ENCODE measurements at places on chromosomes 7 and 10.

- DNase-seq: no peak
Measured at GRCh38 chr7:85681241-85681640, 494.4 kb upstream of the SEMA3D start.

DNA sequence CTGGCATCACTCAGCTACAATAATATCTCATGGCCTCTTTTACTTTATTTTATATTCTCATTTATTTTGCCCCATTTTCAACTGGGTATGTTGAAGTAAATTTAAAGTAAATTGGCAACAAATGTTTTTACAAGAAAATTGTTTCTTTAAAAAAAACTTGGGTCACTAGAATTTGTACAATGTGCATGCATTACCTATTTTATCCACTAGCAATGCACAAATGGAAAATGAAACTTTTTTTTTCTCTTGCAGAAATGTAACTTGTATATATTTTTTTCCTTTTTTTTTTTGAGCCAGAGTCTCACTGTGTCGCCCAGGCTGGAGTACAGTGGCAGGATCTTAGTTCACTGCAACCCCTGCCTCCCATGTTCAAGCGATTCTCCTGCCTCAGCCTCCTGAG lies 10.3 kb upstream of the H2AZ2 start:
- DNase-seq: no peak

- DNase-seq: peak; percentile 17
Measured at GRCh38 chr7:7595451-7595850, 28.8 kb downstream of the MIOS start.

DNA sequence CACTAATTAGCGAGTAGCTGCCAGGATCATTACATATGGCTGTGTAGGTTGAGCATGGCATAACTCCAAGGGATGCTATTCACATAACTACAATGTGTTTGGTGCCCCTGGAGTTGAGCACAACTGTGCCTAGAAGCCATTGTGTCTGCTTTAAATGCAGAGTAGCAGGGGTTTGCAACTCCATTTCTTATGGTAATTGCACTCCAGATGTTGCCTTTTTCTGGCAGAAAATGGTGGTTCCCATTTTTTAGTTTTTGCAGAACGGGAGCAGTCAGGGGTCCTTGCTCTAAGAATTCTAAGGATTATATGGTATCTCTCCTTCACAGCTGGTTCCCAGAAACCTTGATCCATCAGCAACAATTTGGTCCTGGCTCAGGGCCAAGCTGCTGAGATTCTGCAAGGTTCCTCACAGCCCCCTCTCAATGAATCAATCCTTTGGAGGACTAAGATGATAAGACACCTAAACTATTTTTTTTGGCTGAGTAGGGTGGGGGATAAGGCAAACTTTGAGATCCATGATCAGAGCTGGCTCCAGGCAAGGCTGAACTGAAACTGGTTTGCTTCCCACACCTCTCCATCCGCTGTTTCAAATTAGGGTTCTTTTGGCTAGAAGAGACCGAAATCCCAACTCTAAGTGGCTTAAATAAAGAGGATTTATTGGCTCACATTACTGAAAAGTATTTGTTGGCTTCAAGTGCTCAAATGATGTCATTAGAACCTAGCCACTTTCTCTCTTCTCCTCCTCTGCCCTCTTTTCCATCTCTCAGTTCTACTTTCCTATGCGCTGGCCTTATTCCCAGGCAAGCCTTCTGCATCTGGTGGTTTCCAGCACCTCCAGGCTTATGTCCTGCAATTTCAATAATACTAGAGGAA lies 97.5 kb upstream of the CCDC6 start:
- DNase-seq: no peak

DNA sequence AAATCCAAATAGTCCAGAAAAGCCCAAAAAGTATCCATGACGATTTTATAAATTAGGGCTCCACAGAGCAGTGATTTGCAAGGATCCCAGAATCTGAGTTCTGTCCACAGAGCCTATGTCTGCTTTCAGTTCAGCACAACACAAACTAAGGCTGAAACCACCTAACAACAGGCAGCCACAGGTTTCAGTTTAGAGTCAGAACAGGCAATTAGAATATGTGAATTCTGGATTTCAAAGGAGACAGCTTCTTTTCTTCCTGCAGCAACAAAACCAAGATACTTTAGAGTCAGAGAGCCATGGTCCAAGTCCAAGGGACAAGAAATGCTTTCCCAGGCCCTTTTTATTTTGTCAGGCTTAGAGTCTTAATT lies 23.6 kb downstream of the IFIT3 start:
- no peak for DNase-seq

DNA sequence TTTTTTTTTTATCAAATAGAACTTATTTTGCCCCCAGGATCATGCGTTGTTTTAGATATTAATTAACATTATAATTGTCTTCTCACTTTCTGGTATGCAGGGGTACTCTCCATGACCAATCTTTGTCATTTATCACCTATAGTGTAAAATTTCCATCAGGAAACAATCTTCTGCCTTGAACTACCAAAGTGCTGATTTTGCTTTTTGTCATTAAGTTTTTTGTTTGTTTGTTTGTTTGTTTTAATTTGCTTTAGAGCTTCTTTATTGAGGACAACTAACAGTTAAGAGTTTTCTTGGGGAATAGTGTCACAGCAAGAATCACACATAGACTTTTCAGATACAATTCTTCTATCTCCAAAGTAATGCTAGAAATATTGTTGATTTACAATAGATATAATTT lies 171.2 kb upstream of the PRPS1L1 start:
- DNase-seq: no peak

GRCh38 chr10:128114901-128115300 lies 11.3 kb downstream of the MKI67 start:
- no peak for DNase-seq

GRCh38 chr10:70561558-70561957 lies 41.0 kb downstream of the PRF1 start:
- no peak for DNase-seq

DNA sequence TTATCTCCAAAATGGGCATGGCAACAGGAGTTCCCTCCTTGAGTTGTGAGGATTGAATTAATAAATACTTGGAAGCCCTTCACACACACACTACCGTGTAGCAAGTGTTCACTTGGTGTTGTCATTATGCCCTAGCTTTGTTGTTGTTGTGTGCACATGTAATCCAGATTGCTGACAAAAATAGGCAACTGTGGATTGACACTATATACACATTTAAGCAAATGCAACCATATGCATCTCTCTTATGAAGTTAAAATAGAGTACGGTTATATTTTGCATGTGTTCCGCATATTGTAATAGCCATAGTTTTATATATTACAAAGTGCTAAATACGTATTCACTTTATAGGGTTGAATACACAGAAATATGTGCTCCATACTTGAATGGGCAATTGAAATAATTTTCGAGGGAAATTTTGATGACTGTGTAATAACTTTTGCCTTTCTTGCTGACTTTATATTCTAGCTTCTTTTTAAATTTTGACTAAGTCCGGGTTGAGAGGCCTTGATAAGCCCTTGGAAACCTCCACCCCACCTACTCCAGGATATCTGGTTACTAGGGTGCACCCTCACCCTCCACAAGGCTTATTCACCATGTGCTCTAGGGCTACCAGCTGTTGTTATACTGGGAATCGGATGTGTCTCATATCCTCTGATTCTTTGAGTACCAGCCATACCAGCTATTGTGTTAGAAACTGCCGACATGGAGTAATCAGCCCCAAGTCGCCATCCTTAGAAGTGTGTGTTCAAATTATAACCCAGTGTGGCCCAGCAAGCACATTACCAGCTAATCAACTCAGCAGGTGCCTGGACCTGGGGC lies 265.0 kb downstream of the CAMK1D start:
- no peak for DNase-seq

DNA sequence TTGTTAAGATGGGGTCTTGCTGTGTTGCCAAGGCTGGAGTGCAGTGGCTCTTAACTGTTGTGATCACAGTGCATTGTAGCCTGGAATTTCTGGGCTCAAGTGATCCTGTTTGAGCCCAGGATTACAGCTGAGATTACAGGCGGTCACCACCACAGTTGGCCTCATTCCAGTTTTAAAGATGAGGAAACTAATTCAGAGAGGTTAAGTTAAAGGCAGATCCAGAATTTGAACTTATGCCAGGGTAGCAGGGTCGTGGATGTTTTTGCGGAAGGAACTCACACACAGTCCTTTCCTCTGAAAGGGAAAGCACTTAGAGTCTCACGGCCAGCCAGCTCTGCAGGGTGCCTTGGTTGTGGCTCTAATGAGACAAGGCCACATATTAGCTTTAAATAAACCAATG lies 84.7 kb downstream of the MMRN2 start:
- no peak for DNase-seq

DNA sequence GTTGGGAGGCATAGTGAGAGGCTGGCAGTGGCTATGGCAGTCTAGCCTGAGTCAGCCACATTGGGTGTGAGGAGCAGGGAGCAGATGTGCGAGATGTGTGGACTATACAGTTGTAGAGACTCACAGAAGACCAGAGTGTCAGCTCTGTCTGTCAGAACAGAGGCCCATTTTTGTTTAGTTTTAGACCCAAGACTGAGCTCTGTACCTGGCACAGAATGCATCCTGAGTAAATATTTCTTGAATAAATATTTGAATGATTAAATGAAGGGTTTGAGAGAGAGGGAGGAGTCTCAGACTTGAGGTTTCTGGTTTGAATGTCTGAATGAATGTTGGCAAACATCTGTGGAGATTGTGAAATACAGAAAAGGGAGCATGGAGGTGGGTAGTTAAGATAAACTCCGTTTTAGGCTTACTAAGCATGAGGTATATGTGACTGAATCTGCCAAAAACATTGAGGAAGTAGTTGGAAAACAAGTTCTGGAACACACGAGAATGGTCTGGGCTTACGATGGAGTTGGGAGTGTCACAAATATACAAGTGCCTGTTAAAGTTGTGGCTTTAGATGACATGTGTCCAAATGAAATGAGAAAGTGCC lies 3.6 kb downstream of the SEC23IP start:
- no peak for DNase-seq

DNA sequence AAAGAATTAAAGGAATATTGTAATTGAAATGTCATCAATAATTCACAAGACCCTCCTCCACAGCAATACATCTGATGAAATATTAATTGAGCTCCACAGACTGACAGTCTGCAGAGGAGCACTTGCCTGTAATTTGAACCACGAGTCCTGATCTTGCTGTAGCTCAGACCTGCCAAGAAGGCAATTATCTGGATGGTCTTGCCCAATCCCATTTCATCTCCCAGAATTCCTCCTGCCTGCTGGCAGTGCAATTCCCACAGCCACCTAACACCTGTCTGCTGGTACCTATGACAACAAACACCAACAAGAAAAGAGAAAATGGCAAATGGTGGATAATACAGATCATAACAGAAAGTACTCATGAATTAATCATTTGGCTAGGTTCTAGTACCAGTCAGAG lies 38.5 kb downstream of the ERCC6 start:
- peak; percentile 58 for DNase-seq

DNA sequence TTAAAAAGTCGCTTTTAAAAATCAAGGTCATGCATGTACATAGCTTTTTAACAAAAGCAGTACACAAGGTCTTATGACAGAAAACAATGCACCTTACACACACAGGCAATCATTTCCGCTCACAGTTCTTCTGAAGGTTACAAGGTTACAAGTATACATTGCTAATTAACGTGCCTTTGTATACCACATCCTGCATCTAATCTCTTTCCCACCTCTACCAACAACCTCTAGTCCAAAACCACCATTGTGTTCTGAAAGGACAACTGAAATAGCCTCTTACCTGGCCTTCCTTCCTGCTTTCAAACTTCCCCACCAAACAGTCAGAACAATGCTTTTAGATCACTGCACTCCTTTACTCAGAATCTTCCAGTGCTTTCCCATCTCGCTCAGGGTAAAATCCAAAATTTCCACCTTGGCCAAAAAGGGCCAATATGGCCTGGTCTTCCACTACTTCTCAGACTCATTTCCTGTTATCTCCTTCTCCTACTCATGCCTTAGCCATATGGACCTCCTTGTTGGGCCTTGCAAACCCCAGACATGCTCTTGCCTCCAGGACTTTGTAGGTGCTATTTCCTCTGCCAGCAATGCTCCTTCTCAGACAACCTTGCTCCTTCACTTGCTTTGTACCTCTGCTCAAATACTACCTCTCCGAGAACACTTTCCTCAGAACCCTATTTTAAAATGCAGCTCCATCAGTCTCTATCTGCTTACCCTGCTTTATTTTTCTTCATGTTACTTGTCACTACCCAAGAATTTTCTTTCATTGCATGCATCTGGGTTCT lies 205.4 kb downstream of the DNAJC1 start:
- DNase-seq: no peak

GRCh38 chr10:102761981-102762380 lies 18.2 kb downstream of the WBP1L start:
- no peak for DNase-seq

- DNase-seq: no peak
Measured at GRCh38 chr10:22560913-22561239, 153.5 kb downstream of the PIP4K2A start.

DNA sequence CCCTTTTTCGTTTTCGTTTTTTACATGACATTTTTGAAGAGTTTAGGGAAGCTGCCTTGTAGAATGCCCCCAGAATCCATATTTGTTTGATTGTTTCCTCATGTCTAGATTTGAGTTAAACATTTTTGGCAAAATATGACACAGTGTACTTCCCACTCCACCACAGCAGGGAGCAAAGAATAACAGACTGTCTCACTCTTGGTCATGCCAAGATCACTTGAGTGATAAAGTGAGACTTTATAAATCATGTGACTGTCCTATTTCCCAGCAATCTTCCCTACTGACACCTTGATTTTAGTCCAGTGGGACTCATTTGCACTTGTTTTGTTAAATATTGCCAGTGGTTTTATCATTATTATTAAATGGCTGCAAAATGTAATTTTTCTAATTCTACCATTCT lies 44.4 kb upstream of the USP6NL start:
- no peak for DNase-seq

DNA sequence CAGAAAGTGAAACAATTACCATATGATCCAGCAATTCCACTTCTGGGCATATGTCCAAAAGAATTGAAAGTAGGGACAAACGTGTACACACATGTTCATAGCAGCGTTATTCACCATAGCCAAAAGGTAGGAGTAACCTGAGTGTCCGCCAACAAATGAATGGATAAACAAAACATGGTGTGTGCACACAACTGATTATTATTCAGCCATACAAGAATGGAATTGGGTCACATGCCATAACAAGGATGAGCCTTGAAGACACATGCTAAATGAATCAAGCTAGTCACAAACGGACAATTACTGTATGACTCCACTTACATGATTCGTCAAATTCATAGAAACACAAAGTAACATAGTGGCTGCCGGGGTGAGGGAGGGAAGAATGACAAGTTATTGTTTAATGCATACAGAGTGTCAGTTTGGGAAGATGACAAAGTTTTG lies 4.1 kb upstream of the OIT3 start:
- DNase-seq: peak; percentile 43

DNA sequence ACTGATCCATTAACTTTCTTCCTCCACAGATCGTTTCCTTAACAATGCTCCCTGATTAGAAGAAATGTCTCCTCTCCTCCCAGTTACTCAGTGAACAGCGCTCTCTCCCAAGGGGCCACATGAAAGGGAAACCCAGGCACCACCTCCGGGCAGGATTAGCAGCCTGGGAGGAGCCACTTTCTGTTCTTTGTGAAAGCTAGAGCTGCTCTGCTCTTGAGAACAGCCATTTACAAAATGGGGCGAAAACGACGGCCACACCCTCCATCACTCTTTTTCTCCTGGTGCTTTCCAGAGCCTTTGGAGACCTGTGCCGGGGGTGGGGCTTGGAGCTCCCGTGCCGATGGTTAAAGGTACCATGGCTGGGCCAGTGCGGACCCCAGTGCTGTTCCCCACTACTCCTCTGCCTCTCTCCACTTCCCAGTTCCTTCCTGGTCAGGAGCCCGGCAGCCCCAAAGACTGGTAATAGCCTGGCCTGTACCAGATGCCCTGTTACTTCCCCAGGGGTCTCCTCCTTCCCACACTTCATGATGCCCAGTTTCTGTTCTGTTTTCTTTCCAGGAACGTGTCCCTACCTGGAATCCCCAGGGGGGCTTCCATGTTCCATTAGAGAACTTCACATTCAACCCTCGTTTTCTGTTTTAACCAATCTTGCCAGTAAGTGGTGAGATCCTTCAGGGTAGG lies 402.9 kb upstream of the GALNT17 start:
- no peak for DNase-seq
